Activated CD4-positive, alpha-beta memory T cell treated with anti-CD3 and anti-CD28 coated beads for 36 hours (primary cell): ENCODE measurements at places on chromosomes 6 and 20.

- H3K4me3 ChIP-seq, result no peak overlapping the region
- no peaks in the 10 kb centered on the region for H3K4me1 ChIP-seq
- no peak overlapping the region for H3K27ac ChIP-seq
- DNase-seq, result no peak
- no peaks in the 10 kb centered on the region for H3K27me3 ChIP-seq
- H3K36me3 ChIP-seq, result peaks cover 9% of the 10 kb centered on the region
These were observed 302.6 kb downstream of the GMDS start for GRCh38 chr6:1942834-1943233.

- DNase-seq, result no peak
- H3K27me3 ChIP-seq, result peaks cover 14% of the 10 kb centered on the region
- no peak overlapping the region for H3K4me3 ChIP-seq
- H3K4me1 ChIP-seq, result peaks cover 18% of the 10 kb centered on the region
- H3K27ac ChIP-seq, result no peak overlapping the region
- H3K36me3 ChIP-seq, result no peaks in the 10 kb centered on the region
These were observed 39.3 kb upstream of the IL20RA start for GRCh38 chr6:137084090-137084489.

GRCh38 chr20:32482442-32483261, 102.5 kb downstream of the NOL4L start:
- H3K27me3 ChIP-seq, result no peaks in the 10 kb centered on the region
- H3K36me3 ChIP-seq, result peaks cover 2% of the 10 kb centered on the region
- H3K27ac ChIP-seq, result no peak overlapping the region
- peak overlapping the region; percentile 77 for H3K4me3 ChIP-seq

GRCh38 chr6:65191471-65191870, 515.6 kb downstream of the EYS start:
- no peak for DNase-seq
- no peaks in the 10 kb centered on the region for H3K4me1 ChIP-seq
- no peak overlapping the region for H3K27ac ChIP-seq
- no peaks in the 10 kb centered on the region for H3K27me3 ChIP-seq
- no peak overlapping the region for H3K4me3 ChIP-seq
- no peaks in the 10 kb centered on the region for H3K36me3 ChIP-seq

DNA sequence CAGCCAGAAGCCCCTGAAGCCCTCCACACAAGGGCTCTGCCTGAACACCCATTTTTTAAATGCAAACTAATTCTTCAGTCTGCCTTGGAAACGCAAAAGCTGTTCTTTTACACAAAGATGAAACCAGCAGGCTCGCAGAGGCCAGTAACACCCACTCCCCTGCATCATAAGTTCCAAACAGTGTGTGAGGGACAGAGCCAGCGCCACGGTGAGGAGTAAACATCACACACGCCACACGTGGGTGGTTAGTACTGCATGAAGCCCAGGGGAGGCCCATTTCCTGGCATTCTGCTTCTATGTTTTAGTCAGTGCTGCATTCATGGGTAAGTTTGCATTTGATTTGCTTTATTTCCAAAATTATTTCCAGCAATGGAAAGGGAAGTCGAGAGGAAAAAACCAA, 217.7 kb upstream of the RIN2 start:
- no peak overlapping the region for H3K27ac ChIP-seq
- peak; percentile 41 for DNase-seq
- H3K4me1 ChIP-seq, result peaks cover 2% of the 10 kb centered on the region
- H3K27me3 ChIP-seq, result no peaks in the 10 kb centered on the region
- H3K36me3 ChIP-seq, result no peaks in the 10 kb centered on the region
- H3K4me3 ChIP-seq, result no peak overlapping the region

GRCh38 chr6:33732385-33732784, 14.3 kb downstream of the IP6K3 start:
- H3K27me3 ChIP-seq, result no peaks in the 10 kb centered on the region
- no peaks in the 10 kb centered on the region for H3K4me1 ChIP-seq
- no peak overlapping the region for H3K4me3 ChIP-seq
- no peak for DNase-seq

DNA sequence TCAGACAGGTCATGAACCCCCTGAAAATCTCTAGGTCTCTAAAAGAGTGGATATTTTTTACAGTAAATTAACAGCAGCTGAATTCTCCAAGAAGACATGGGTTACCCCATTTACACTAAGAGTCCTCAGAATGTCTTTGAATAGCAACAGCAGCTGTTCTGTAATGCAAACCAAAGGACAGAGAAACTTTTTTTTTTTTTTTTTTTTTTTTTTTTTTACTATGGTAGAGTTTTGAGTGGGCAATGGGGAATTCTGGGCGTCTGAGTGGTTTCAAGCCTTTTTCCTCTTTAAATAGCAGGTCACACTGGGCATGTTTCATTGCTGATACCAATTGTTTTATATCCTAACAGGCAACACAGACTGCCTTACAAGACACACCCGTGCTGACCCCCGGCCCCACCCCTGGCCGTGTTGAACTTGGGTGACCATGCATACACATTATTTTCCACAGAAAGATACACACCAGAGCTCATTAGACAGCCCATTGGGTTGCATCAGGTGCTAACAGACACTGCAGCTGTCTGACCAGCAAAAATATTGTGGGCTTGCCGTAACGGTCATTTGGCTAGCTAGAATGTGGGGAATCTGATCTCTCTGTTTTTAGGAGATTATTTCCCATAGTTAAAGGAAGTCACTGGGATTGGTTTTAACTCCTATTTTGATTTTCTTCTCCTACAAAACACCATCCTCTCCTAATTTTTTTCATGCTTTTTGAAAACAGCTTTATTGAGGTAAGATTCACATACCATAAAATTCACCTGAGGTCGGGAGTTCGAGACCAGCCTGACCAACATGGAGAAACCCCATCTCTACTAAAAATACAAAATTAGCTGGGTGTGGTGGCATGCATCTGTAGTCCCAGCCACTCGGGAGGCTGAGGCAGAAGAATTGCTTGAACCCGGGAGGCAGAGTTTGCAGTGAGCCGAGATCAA, 26.7 kb upstream of the IRF4 start:
- no peak for DNase-seq
- H3K4me3 ChIP-seq, result no peak overlapping the region
- peaks cover 12% of the 10 kb centered on the region for H3K27me3 ChIP-seq
- no peaks in the 10 kb centered on the region for H3K36me3 ChIP-seq

GRCh38 chr6:15372932-15373331, 127.1 kb downstream of the JARID2 start:
- H3K27me3 ChIP-seq, result no peaks in the 10 kb centered on the region
- H3K36me3 ChIP-seq, result peaks cover 32% of the 10 kb centered on the region
- no peak overlapping the region for H3K27ac ChIP-seq

DNA sequence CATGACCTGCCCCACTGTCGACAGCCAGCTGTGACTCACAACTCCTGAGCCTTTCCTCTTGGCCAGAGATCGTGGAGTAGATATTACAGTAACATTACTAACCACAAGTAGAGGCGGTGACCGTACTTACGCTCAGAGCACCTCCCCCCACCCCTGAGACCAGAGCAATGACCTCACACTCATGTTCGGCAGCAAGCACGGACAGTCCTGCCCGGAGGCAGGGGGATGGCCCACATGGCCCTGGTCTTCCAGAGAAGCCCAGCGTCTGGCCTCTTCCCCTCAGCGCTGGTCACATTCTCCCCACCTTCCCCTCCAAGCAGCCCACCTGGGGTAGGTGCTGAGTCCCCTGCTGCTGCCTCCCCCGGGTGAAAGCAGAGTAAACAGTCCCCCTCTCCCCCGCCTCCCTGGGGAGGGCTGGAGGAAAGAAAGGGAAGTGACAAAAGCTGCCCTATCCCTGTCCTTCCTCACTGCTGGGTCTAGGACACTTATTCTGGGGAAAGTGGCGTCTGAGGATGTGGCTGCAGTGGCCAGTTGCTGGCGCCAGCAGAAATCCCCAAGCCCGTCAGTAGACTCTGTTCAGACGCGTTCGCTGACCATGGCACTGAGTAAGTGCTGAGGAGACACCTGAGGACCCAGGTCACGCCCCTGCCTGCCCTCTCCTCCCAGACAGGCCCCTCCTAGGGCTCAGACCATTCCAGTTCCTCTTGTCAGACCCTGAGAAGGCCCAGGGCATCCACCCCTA, 68.5 kb downstream of the MRPL14 start:
- peak; percentile 47 for DNase-seq
- peaks cover 5% of the 10 kb centered on the region for H3K4me1 ChIP-seq
- peaks cover 4% of the 10 kb centered on the region for H3K27me3 ChIP-seq
- H3K4me3 ChIP-seq, result no peak overlapping the region
- no peak overlapping the region for H3K27ac ChIP-seq
- H3K36me3 ChIP-seq, result no peaks in the 10 kb centered on the region

GRCh38 chr6:44730771-44731391, 343.4 kb downstream of the CDC5L start:
- DNase-seq, result no peak
- no peak overlapping the region for H3K27ac ChIP-seq
- peaks cover 10% of the 10 kb centered on the region for H3K4me1 ChIP-seq
- H3K36me3 ChIP-seq, result no peaks in the 10 kb centered on the region
- H3K27me3 ChIP-seq, result no peaks in the 10 kb centered on the region

DNA sequence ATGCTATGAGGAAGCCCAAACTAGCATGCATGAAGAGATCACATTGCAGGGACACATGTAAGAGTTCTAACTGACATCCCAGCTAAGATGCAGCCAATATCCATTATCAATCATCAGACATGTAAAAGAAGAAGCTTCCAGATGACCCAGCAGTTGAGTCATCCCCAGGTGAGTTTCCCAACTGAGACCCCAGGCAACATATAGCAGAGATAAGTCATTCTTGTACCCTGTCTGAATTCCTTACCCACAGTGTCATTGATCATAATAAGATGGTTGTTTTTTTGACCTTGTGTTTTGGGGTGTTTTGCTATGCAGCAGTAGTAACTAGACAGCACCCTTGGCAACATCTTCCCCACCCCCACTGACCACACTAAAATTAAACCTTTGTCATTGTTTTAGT, 18.9 kb downstream of the SIRPD start:
- H3K36me3 ChIP-seq, result no peaks in the 10 kb centered on the region
- H3K4me1 ChIP-seq, result peaks cover 3% of the 10 kb centered on the region
- DNase-seq, result no peak
- H3K27me3 ChIP-seq, result no peaks in the 10 kb centered on the region
- H3K27ac ChIP-seq, result no peak overlapping the region
- no peak overlapping the region for H3K4me3 ChIP-seq

GRCh38 chr6:89311853-89312531, 3.1 kb downstream of the GABRR2 start:
- no peak for DNase-seq
- no peak overlapping the region for H3K27ac ChIP-seq

- no peak overlapping the region for H3K4me3 ChIP-seq
- H3K27ac ChIP-seq, result no peak overlapping the region
- no peak for DNase-seq
- H3K36me3 ChIP-seq, result peaks cover 4% of the 10 kb centered on the region
These were observed 7.5 kb upstream of the LY86 start for GRCh38 chr6:6581054-6581453.

GRCh38 chr6:37514837-37515236, 15.1 kb upstream of the CCDC167 start:
- peak overlapping the region; percentile 78 for H3K4me3 ChIP-seq
- no peak for DNase-seq
- no peaks in the 10 kb centered on the region for H3K36me3 ChIP-seq
